ENCODE measurements at places on chromosomes 6 and 20.
A peak's percentile ranks its signal among the peaks of the same experiment; 100 is the strongest.

GRCh38 chr6:95614094-95614493 is 36.8 kb downstream of the MANEA start:
- no peak for DNase-seq

DNA sequence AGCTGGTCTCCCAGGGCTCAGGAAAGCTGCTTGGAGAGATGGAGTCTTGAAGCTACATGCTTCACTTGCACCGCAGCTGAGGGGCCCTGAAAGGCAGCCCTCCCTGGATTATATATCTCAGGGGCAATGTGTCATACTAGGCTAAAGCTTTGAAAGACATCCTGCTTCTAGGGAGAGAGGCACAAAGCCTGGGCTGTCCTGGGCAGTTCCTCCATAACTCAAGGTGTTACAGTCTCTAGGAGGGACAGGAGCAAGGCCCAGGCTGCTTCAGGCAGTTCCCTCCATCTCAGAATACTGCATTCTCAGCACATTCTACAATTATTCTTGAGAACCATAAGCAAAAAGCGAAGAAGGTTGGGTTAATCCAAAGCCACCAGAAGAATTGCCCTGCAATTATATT is 22.0 kb upstream of the TXNDC5 start:
- no peak for DNase-seq

DNA sequence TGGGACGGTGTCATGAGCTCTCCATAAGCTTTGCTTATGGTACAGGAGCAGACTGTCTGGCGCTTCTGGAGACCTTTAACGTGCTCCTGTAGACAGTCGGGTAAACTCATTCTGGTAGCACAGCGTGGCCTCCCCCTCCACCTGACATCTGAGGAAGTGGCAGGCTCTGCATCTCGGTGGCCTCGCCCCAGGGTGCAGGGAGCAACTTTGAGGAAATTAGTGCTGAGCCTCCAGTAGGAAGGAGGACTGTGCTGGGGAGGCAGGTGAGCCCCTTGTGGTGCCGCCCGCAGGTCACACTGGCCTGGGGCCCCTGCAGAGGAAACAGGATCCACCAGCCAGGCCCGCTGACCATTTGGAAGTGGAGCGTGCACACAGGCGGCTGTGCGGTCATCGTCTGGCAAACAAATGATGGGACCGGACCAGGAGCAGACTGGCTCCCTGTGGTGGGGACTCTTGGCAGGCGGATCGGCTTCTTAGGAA is 57.9 kb downstream of the SYNJ2 start:
- no peak for DNase-seq

DNA sequence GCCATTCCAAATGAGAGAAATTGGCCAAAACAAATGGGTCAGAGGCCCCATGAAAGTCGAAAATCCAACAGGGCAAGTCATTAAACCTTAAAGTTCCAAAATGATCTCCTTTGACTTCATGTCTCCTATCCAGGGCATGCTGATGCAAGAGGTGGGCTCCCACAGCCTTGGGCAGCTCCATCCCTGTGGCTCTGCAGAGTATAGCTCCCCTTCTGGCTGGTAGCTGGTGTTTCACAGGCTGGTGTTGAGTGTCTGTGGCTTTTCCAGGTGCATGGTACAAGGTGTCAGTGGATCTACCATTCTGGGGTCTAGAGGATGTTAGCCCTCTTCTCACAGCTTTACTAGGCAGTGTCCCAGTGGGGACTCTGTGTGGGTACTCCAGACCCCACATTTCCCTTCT is 115.2 kb upstream of the LAMA2 start:
- DNase-seq: no peak

DNA sequence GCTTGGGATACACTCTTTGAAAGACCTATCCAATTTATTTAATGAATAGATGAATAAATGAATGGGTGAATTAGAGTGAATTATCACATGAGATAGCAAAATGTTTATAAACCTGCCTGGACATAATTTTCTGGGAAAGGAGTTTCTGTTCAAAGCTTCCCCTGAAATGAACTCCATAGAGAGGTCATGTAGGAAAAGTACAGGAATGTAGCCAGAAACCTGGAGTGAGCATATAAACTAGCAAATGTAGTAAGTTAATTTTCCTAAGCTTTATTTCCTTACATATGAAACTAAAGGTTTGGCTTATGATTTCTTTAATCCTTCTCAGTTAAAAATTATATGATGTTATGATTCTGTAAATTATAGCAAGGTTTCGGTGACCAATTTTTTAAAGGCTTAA is 380.3 kb upstream of the RSPO3 start:
- DNase-seq: no peak

GRCh38 chr6:71482742-71483141 is 194.1 kb downstream of the OGFRL1 start:
- DNase-seq: no peak

- no peak for DNase-seq
Measured at GRCh38 chr20:50628853-50629669, 62.3 kb downstream of the RIPOR3 start.

- no peak for DNase-seq
Measured at GRCh38 chr6:157822245-157823000, 623 bp upstream of the SNX9 start.

GRCh38 chr20:51902933-51903332 is 100.6 kb upstream of the SALL4 start:
- DNase-seq: no peak

DNA sequence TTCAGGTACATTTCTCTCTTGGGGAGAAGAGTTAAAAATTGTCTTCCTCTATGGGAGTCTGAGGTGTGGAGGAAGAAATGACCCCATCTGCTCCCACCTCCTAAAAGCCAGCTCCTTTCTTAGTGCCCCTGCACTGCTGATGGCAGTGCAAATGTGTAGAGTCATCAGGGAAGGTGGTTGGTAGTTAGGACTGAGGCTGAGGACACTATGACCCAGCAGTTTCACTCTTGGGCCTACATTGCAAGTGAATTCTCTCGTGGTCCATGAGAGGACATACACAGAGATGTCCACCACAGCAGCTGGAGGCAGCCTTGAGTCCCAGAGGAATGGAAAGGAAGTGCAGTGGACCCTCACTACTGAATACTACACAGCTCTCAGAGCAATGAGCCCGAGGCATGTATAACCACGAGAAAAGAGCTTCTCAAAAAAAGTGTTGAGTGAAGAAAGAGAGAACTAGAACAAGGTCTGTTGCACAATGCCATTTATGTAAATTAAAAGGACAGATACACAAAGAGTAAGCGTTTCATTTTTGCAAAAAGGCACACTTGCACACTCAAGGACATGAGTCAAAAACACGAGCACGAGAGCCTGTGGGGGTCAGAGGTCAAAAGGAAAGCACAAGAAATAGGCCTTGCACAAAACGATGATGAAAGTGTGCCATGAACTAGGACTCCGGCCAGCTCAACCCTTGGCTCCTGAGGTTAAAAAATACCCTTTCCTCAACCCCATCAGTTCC is 308.2 kb upstream of the PRND start:
- DNase-seq: no peak

DNA sequence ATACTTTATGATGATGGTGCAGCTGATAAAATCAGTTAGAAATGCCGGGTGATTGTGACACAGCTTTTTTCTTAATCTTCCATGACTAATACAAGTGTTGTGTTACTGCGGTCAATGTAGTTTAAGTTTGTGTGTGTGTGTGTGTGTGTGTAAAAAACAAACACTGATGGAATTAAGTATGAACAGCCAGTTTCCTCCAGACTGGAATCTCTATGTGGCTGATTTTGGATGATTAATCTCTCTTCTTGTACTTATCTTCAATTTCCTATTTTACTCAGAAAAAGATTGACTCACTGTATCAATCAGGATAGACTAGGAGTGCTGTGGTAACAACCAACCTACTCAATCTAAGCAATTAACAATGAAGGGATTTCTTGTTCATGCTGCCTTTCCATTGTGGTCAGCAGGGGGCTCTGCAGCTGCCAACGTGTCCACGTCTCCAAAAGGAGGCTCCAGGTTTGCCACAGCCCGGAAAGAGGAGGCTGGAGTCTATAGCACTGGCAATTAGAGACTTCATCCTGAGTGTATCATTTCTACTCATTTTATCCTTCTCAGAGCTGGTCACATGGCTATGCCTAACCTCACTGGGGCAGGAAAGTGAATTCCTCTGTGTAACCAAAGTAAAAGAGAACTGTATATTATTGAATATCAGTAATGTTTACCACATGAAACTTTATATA is 107.7 kb downstream of the CD109 start:
- no peak for DNase-seq

GRCh38 chr20:41200446-41201202 is 63.3 kb downstream of the PLCG1 start:
- DNase-seq: no peak

- no peak for DNase-seq
Measured at GRCh38 chr6:22042706-22043105, 254.1 kb downstream of the PRL start.

DNA sequence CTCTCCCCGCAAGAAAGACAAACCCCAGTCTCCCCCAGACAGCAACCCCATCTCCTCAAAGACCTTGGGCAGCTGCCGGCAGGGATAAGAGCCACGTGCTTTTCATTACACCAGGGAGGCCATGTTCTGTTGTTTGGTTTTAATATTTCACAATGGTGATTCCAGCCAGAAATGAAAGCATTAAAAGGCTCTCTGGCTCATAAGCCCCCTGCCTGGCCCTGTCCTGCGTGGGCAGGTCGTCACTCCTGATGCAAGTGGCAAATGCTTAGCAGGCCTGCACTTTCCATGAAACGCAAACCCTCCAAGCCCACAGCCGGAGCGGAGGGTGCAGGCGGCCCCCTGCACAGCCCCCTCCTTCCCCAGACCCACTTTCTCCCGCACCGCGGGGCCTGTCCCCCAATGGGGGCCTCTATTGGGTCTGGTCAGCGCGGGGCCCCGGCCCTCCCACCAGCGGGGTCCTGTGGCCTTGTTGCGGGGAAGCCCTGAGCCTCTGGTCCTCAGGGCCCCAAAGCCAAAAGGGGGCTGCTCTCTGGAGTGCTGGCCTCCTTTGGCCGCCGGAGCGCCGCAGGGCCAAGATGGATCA is 77.2 kb downstream of the TMEM242 start:
- no peak for DNase-seq

DNA sequence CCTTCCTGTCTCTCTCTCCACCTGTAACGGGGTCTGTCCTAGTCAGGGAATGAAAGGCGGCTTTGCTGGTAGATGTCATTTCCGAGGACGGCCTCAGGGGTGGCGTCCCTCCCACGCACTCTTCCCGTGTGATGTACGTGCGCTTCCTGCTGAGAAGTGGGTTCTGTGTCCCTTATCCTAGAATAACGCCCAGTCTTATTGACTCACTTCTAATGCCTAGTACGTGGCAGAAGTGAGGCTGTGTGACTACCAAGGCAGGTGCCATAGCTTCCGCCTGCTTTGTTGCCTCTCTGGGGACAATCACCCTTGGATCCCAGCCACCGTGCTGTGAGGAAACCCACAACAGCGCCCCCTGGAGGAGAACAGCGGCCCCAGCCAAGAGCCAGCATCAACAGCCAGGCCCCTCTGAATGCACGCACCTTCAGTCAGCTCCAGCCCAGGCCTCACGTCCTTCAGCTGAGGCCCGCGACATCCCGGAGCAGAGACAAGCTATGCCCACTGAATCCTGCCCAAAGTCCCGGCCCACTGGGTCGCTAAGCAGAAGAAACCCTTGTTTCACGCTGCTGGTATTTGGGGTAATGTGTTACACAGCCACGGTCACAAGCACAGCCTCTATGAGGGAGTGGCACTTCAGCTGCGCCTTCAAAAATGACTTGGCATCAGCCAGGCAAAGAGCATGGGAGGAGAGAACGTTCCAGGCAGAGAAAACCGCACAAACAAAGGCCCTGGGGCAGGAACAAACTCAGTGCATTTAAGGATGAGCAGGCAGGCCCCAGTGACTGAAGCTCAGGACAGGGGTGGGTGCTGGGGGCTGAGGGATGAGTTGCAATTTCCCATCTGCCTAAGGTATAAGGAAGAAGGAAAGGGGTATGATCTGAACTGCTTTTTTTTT is 224.2 kb downstream of the NFATC2 start:
- peak; percentile 3 for DNase-seq

DNA sequence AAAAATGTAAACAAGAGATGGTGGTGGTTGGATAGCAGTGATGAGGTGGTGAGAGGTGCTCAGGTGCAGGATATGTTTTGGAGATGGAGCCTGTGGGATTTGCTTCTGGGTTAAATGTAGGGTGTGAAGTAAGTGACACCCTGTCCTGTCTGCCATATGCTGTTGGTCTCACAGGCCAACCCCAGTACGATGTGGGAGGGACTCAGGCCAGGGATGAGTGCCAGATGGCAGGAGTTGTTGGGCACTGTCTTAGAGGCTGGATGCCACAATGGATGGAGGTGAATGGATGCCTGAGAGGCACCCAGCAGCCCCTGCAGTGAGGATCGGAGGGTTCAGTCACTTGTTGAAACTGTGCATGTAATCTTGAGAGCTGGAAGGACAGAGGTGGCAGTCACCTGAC is 259.3 kb downstream of the NRN1 start:
- no peak for DNase-seq

DNA sequence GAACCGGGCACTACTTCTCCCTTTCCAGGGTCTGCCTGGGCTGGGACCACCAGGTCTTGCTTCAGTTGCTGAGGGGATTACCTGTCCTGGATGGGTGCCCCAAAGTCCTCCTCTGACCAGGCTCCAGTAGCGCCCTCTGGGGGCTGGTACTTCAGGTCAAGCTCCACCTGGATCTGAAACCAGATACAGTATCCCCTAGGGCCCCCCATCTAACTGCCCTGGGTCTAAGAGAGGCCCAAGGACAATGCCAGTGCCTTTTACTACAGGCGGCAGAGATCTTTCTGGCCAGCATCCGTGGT is 11.2 kb upstream of the SPAG4 start:
- DNase-seq: no peak

GRCh38 chr20:59830665-59831023 is 102.8 kb downstream of the SYCP2 start:
- DNase-seq: no peak

GRCh38 chr6:30121446-30122366 is 8.8 kb upstream of the TRIM31 start:
- DNase-seq: no peak

DNA sequence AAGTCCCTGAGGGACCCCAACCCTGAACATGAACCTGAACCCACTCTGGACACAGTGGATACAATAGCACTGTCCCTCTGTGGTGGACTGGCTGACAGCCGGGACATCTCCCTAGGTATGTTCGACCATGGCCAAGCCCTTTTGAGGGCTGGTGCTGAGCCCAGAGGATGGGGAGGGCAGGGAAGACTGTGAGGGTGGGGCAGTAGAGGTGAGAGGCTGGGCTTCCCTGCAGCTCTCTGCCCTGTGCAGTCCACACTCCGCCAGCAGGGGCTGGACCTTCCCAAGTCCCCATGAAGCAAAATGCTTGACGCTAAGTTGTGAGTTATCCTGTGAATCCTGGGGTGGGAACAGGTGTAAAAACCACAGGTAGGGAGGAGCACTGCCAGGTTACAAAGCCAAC is 11.5 kb downstream of the LPIN3 start:
- no peak for DNase-seq

- DNase-seq: no peak
Measured at GRCh38 chr6:41408982-41409381, 73.6 kb downstream of the NCR2 start.

DNA sequence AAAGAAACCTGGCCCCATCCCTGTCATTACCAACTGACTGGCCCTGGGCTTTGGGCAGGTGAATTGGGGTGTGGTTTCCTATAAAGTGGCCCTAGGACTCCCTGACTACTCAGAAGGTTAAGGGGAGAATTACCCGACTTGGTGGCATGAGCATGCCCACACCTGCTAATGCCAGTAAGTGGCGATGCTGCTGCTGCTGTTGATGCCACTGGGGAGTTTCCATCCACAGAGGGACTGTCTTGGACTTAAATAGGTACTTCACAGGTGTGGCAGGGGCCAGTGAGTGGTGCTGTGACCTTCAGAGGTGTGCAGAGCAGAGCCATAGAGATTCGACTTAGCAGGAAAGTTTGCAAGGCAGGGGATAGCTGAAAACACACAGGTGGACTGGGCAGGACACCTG is 32.6 kb upstream of the MDFI start:
- DNase-seq: no peak

All from stimulated activated CD4-positive, alpha-beta T cell treated with anti-CD3 and anti-CD28 coated beads, Interleukin-15, amount 100 ng/mL, for 1 hour (primary cell).